Cortex of kidney (tissue), 1 donor: ENCODE measurements at places on chromosomes 11 and 22.

DNA sequence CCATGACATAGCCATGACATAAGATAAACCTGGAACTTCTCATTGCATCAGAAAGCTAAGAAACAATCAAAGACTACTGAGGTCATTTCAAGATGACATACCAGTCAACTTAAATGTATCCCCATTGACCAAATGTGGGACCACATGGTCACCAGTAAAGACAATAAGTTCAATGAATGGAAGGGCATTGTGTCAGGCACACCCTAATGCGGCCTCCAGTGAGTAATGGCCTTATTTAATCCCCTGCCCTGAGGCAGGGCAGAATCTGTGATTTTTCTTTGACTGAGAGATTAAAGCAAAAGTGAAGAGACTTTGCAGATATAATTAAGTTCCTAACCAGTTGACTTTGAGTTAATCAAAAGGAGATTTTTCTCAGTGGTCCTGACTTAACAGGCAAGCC lies 17.3 kb upstream of the SYT8 start:
- DNase-seq, result no peak

- DNase-seq, result no peak
These were observed 18.9 kb downstream of the APIP start for GRCh38 chr11:34897171-34897870.

DNA sequence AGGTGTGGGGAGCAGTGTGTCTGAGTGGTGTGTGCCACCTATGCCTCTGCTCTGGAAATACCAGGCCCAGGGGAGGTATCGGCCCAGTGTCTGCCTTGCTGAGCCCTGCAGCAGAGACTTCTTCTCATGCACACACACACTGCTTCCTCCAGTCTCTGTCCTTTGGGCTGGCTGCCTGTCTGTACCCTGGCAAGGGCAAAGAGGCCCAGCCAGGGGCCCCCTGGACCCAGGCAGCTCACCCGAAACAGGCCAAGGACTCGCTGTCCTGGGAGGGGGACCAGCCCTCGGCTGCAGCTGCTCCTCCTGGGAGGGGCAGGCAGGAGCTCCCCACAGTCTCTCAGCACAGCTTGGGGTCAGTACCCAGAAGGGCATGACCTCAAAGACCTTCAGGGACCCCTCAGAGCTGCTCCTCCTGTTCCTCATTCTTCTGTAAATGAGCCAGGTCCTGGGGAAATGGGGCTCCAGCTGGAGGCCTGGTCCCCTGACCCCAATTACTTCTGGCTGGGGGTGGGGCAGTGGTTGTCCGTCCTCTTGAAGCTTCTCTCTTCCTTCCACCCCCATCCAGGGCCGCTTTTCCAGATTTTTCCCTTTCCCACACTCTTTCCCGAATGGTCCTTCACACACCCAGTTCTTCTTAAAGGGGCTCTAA lies 24.5 kb upstream of the ALX4 start:
- DNase-seq, result no peak

DNA sequence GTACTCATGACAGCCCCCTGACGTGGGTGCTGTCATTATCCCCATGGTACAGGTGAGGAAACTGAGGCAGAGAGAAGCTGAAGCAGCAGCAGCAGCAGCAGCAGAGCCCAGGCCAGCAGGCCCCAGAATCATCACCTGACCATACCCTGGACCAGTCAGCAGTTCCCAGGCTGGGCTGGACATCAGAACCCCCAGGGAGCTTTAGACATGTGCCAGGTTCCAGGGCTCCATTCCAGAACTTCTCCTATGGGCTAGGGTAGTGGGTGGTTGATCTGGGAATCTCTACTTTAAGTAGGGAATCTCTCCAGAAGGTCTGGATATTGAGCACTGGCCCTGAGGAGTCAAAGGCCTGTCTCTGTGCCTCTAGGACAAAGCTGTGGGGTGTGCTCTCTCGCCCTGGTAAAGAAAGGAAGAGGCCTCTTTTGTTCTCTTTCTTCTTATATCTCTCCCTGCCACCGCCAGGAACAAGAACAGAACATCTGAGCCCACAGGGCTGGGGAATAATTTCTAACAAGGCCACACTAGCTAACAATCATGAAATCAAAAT lies 26.6 kb downstream of the MAFF start:
- no peak for DNase-seq

- DNase-seq, result no peak
These were observed 132.1 kb upstream of the RASSF10 start for GRCh38 chr11:12876988-12877387.

DNA sequence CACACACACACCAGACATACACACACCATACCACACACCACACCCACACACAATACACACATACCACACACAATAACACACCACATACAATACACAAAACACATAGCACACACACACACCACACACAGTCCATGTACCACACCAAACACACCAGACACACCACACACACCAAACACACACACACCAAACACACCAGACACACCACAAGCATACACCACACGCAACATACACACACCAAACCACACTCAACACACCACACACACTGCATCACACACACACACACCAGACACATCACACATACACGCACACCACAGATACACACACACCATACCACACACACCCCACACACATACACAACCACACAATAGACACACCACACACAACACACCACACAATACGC lies 54.8 kb downstream of the IGSF9B start:
- no peak for DNase-seq

DNA sequence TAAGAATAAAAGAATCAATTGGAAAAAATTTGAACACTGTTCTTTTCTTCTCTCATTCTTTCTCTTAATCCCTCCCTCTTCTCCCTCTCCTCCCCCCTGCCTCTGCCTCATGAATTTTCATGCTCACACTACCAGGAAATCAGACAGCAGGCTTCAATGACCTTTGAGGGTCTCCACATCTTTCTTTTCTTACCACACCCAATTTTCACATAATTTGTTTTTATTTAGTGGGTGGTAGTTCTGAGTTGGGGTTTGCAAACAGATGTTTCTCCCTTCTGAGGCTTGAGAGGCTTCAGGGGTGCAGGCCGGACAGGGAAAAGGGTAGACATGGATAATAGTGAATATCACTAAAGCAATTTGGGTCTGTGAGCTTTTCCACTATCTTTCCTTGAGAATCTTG lies 95.5 kb downstream of the SPATA19 start:
- no peak for DNase-seq

DNA sequence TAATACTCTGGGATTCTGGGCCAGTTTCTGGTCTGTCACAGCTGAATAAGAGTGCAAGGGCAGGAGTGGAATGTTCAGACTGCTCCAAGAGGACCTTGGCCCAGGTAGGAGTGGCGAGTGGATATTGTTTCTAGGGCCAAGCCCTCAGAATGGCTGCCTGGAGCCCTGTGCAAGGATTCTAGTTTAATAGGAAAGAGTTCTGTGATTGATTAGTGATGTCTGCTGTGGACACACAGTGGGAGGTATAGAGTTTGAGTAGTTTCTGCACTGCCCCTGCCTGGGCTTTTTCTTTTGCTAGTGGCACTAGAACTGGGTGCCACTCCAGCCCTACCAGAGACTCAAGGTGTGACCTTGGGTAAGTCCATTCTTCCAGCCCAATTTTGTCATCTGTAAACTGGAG lies 9.7 kb upstream of the MPPED1 start:
- DNase-seq, result no peak

DNA sequence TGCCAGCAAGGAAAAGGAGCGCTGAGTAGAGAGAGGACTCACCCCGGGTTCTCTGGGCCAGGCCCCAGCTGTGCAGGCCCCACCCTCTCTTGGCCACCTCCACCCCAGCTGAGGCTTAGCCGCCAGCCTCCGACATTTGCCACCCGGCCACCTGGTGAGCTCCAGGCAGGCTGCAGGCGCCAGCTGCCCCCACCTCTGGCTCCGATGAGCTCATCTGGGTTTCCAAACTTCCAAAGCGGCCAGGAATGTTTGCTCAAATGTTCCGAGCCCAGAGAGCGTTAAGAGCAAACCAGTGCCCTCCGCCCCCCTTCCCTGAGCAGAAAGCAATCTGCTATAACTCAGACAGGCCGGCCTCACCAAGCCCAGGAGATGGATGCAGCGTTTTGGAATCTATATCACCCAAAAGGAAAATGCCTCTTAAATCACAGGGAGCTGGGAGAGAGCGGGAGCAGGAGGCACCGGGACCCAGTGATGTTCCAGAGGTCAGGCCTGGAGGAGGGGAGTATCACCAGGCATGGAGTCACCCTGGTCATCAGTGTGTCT lies 9.1 kb upstream of the MN1 start:
- no peak for DNase-seq

DNA sequence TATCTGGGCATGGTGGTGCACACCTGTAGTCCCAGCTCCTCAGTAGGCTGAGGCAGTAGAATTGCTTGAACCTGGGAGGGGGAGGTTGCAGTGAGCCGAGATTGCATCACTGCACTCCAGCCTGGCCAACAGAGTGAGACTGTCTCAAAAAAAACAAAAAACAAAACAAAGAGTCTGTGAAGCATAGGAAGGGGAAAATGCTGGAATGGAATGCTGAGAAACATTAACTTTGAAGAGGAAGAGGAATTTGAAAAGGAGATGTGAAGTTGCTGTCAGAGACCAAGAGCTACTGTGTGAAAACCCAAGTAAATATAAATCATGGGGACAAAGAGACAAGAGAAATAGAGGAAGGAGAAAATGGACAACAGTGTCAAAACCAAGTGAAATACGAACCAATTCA lies 455.1 kb upstream of the ARHGAP42 start:
- DNase-seq, result no peak

GRCh38 chr11:3046190-3046589 lies 11.0 kb downstream of the CARS1 start:
- no peak for DNase-seq

- no peak for DNase-seq
These were observed 9.5 kb downstream of the ANO1 start for GRCh38 chr11:70087446-70088167.

DNA sequence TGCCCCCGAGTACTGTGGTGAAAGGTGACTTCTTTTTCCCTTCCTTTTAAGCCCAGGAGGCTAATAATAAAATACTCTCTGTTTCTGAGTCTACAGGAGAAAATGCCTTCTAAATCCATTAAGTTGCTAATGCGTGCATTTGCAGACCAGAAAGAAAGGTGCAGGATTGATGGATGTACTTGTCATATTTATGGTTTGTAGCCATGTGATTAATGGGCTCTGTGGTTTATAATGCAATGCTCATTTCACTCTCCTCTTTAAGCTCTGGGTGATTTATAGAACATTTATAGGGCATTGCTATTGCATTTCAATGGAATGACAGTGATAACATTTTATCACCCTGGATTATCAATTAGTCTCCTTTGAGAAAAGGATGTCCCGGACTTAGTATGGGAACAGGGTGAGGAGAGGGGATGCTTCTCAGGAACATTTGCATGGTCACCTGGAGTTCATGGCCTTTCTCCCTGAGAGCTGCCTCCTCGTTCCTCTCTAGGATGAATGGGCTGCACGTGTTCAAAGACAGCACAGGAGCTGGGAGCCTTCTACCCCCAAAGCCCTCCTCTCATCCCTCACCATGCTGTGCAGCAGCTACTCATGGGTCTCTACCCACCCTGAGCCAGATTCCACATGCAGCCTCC lies 82.8 kb upstream of the HMGXB4 start:
- no peak for DNase-seq

GRCh38 chr11:4087551-4087950 lies 7.0 kb upstream of the RRM1 start:
- DNase-seq, result no peak

- DNase-seq, result no peak
These were observed 38.1 kb downstream of the LARGE2 start for GRCh38 chr11:45960387-45961095.

DNA sequence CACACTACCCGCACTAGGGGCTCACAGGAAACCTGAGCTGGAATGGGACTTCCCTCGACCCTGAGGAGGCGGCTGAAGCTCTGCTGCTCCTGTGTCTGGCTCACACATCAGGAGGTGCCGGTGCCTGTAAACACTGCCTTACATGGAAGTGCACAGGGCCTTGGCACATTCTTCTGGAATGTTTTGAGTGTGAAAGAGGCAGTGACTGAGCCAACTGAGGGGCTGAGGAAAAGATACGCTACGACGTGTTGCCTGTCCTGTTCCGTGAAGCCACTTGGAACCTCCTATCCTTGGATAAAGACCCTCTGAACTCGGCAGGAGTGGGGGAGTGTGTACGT lies 10.5 kb downstream of the TXN2 start:
- DNase-seq, result no peak

GRCh38 chr11:6900327-6900999 lies 8.2 kb upstream of the OR2D2 start:
- no peak for DNase-seq

DNA sequence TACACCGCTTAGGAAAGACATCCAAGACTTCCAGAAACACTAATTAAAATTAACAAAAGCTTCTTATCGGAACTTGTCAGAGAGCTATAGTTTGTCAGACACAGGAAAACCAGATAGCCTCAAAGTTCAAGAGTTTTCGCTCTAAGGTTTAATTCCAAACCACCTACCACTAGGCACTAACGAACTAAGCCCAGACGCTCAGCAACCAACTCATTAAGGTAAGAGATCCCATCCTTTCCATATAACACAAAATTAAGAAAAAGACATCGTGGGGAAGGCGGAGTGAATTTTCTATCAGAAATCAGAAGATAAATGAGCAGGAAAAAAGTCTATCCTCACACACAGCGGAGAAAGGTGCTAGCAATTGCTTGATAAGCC lies 382 bp downstream of the IMMP1L start:
- no peak for DNase-seq

DNA sequence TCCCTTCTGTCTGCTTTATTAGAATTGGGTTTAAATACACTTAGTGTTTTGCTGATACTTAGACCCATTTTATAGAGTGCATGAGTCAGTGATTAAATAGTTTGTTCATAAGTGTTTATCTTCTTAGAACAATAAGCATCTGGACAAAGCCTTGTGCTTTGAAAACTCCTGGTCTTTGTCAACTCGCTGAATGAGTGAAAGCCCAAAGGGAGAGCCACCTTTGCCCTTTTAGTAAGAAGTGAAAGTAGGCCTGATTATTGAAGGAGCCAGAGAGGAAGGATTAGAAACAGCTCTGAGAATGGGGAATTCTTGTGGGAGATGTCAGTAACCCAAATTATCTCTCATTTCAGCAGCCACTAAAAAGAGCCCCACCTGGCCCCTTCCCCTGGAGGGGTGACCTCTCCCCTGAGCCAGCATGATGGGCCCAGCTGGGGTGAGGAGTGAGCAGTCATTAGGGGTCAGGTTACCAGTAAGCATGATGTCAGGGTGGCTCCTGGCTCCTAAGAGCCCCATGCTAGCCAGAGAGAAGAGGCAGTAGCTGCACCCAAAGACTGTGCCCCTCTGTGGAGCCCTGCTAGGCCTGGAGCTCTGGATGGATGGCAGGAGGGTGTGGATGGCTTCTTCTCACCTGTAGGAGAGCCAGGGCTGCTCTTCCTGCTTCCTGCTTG lies 125.1 kb upstream of the E2F8 start:
- DNase-seq, result no peak

DNA sequence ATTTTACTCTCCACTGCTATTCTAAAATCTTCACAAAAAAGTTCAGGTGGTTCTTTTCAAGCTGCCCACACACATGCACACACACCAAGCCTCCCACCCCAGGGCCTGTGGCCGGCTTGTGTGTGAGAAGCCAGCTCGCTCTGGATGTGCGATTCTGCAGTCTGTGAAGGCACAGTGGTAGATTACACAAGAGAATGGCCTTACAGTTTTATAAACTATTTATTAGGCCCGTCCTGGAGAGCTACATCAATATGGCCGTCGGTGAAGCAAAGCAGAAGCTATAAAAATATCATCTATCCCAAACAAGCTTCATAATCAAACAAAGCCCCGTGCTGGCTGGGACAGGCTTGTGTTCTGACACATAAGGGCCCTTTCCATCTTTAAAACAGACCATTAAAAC lies 240.5 kb downstream of the OPCML start:
- DNase-seq, result no peak
